ENCODE measurements at places on chromosomes 2 and 18.

- peak; percentile 74 for DNase-seq
Measured at GRCh38 chr2:224909885-224910573, 132.2 kb downstream of the DOCK10 start.

DNA sequence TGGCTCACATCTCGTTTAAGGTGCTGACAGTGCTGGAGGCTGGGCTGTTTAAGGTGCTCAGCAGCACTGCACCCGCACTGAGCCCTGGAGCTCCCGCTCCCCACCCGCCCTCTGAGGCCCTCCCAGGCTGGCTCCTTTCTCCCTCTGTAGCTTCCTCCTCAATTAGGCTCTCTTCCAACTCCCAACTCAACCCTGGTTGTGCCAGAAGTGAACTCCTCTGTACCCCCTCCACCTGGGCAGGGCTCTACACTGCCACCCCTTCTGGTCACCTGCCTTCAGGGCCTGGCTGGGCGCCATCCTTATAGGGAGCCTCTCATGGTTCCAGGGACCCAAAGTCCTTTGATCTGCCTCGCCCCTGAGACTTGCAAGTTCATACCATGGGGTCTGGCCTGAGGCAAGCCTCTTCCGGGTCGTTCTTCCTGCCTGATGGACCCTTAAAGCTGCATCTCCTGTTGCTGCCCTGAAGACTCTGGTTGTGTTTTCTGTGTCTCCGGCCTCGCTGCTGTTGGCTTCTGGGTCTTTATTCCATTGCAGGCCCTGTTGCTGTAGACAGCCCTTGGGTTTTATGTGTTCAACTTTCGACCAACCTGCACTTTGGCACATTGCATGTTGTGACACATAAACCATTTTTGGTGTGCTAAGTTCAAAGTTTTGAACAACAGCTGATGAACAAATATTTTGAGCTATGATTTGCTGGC lies 199.6 kb downstream of the LDLRAD4 start:
- DNase-seq, result no peak

- no peak for DNase-seq
Measured at GRCh38 chr2:144833075-144833637, 313.2 kb upstream of the ZEB2 start.

DNA sequence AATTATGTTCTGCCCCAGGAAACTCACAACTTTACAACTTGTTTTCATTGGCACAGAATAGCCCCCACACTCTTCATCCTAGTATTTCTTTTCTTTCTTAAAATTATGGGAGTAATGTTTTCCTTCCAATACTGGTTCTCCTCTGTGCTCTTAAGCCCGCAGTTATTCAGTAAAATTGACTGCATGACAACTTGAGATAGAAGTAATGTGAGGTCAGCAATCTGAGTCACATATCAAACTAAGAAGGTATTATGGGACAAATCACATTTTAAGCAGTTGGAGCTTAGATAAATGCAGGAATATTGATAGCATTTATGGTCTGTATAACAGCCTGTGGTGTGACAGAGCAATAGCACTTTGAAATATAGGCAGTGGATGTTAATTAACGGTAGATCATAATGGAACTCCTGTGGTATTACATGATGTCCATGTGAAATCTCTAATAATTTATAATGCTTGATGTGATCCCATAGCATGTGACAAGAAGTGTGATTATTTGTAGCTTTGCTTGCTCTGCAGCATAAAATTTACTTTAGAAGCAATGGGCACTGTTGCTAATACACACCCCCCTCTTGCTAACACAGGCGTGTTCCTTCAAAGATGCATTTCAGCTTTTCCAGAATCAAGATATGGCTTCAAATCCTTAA lies 351.4 kb upstream of the CDH20 start:
- no peak for DNase-seq

DNA sequence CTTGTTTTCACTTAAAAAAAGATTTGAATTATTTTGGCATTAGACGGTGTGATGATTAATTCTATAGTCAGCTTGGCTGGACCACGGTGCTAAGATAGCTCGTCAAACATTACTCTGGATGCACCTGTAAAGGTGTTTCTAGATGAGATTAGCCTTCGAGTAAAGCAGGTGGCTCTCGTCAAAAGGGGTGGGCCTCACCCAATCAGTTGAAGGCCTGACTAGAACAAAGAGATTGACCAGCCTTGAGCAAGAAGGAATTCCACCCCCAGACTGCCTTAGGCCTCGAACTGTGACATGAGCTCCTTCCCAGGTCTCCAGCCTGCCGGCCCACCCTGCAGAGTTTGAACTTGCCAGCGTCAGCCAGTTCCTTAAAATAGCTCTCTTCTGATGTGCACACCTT lies 73.4 kb downstream of the TWIST2 start:
- no peak for DNase-seq

GRCh38 chr2:116094196-116094595 lies 1651.8 kb downstream of the DPP10 start:
- DNase-seq, result no peak

DNA sequence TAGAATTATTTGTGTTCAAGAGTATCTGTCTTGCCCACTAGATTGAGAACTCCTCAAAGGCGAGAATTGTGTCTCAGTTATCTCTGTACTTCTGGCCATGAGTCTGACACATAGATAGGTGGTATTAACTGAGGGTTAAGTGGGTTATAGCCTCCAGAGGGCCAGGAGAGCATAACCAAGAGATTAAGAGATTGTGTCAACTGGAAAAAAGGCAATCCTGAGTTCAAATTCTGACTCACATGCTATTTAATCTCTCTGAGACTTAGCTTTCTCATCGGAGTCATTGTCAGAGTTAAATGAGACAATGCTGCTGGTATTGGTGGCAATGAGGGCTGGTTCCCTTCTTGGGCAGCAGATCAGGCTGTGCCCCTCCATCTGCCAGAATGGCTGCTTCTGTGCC lies 330.9 kb downstream of the TNS1 start:
- no peak for DNase-seq

DNA sequence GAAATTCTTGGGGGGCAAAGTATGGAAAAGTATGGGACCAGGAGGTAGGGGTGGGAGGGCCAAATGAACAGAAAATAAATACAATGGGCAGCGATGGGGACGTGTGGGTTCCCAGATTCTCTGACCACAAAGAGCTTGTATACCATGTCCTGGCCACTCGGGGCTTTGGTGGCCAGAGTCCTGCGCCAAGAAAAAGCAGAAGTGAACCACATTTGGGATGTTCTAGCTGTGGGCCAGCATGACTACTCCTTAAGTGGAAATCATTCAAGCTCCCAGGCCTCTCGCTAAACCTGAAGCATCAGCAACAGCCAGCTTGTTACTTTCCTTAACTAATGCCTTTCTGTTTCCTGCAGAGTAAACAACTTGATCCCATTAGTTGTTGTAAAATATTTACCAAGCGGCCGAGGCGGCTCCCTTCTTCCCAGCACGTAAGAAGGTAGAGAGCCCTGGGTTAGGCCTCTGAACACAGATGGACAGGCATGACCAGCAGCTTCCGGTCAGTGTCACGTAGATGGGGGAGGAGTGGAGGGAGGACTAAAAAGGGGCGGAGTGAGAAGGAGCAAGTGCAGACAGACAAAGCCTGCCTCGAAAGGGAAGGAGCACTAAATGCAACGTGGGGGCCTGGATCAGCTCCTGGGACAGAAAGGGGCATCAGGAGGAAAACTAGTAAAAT lies 88.2 kb downstream of the GALNT14 start:
- peak; percentile 10 for DNase-seq

- DNase-seq, result no peak
Measured at GRCh38 chr2:227376656-227377396, 2.3 kb downstream of the TM4SF20 start.

GRCh38 chr18:43159086-43159770 lies 43.7 kb upstream of the RIT2 start:
- DNase-seq, result no peak

- no peak for DNase-seq
Measured at GRCh38 chr18:79823120-79823519, 25.4 kb downstream of the KCNG2 start.

All from common myeloid progenitor, CD34-positive (primary cell).